ENCODE measurements at places on chromosomes 6 and 20. TPM values are rescaled to one million over a fixed set of nuclear protein-coding genes. Genes with fewer than 3 reads are reported as not detected.

The APOBEC2 gene
- not detected for total RNA-seq

The HUS1B gene
- total RNA-seq: 1.9 TPM

The NPBWR2 gene
- total RNA-seq: not detected

The HLA-DOB gene
- total RNA-seq: 0.43 TPM

The LGSN gene
- 0.32 TPM for total RNA-seq

The PRICKLE4 gene
- 0.86 TPM for total RNA-seq

The RPS10 gene
- total RNA-seq: 1,946 TPM

The C20orf202 gene
- total RNA-seq: not detected

The APOM gene
- total RNA-seq: 0.43 TPM

The DOK5 gene
- total RNA-seq: 1.3 TPM

The SGK2 gene
- total RNA-seq: 0.64 TPM

The ADA gene
- total RNA-seq: 6.4 TPM

The PHACTR1 gene
- 0.43 TPM for total RNA-seq

The OOEP gene
- total RNA-seq: under 0.01 TPM

The RAET1E gene
- total RNA-seq: under 0.01 TPM

The GABRR1 gene
- not detected for total RNA-seq

The PRDM13 gene
- total RNA-seq: not detected

The RIMS4 gene
- total RNA-seq: under 0.01 TPM

The HLA-DQA1 gene
- not detected for total RNA-seq

The CCN5 gene
- 1.7 TPM for total RNA-seq

The RUNX2 gene
- 9.7 TPM for total RNA-seq

The B3GAT2 gene
- total RNA-seq: under 0.01 TPM

The CFAP206 gene
- total RNA-seq: 0.86 TPM

The FAM217A gene
- not detected for total RNA-seq

The TEAD3 gene
- 23.7 TPM for total RNA-seq

The GNAS-AS1 gene
- 0.64 TPM for total RNA-seq

The TSHZ2 gene
- 2.3 TPM for total RNA-seq

The CCN6 gene
- not detected for total RNA-seq

The CFB gene
- 3.5 TPM for total RNA-seq

The LY6G5B gene
- total RNA-seq: 3.2 TPM

The DLL1 gene
- total RNA-seq: 0.86 TPM

The DIDO1 gene
- total RNA-seq: 47.5 TPM

The GMDS gene
- total RNA-seq: 3.9 TPM

The VIP gene
- not detected for total RNA-seq

The SLC52A3 gene
- total RNA-seq: not detected

The HLA-F gene
- 42.2 TPM for total RNA-seq

The NR2E1 gene
- not detected for total RNA-seq

The NMBR gene
- not detected for total RNA-seq

The TFAP2A gene
- 2.6 TPM for total RNA-seq

The UBE2C gene
- total RNA-seq: 13.5 TPM

The COX4I2 gene
- total RNA-seq: not detected

The ABHD16B gene
- not detected for total RNA-seq

The SCGN gene
- total RNA-seq: not detected

The SLCO4A1 gene
- 3.0 TPM for total RNA-seq

The PRPH2 gene
- total RNA-seq: 2.6 TPM

The NCOA5 gene
- total RNA-seq: 18.6 TPM

The HS3ST5 gene
- total RNA-seq: 0.32 TPM

The HLA-DOA gene
- total RNA-seq: not detected

The NEDD9 gene
- 27.1 TPM for total RNA-seq

The IL17F gene
- under 0.01 TPM for total RNA-seq

The OR2B6 gene
- not detected for total RNA-seq

The PPP1R11 gene
- total RNA-seq: 23.7 TPM

The BANF2 gene
- not detected for total RNA-seq

The HMGN3 gene
- total RNA-seq: 23.7 TPM

The SUMO4 gene
- total RNA-seq: 2.6 TPM

The PNPLA1 gene
- not detected for total RNA-seq
